Renal cortical epithelial cell (primary cell): ENCODE measurements at places on chromosomes 5 and 9. TPM values are rescaled to one million over a fixed set of nuclear protein-coding genes. Genes with fewer than 3 reads are reported as not detected.

The DMXL1 gene
- 45.5 and 57.0 TPM in 2 replicates for total RNA-seq

The ACTBL2 gene
- 5.6 and 8.0 TPM in 2 replicates for total RNA-seq

The SCGB3A2 gene
- not detected in 2 replicates for total RNA-seq

The PCDHA1 gene
- total RNA-seq, result 0.10 and 0.35 TPM in 2 replicates

The DRD1 gene
- total RNA-seq, result not detected in 2 replicates

The MRPL22 gene
- 17.6 and 36.6 TPM in 2 replicates for total RNA-seq

The CMYA5 gene
- total RNA-seq, result 2.8 TPM in 1 of 2 replicates, not detected in the other

The OLFM1 gene
- total RNA-seq, result 0.15 TPM in 1 of 2 replicates, not detected in the other

The ELAVL2 gene
- 0.15 and 1.2 TPM in 2 replicates for total RNA-seq

The FBXO4 gene
- total RNA-seq, result 11.1 and 18.6 TPM in 2 replicates

GRCh38 chr5:87258507-87258906 is 9.2 kb upstream of the RASA1 start:
- DNase-seq, result no peak

GRCh38 chr5:120207129-120207528 is 257.0 kb upstream of the PRR16 start:
- no peak for DNase-seq

DNA sequence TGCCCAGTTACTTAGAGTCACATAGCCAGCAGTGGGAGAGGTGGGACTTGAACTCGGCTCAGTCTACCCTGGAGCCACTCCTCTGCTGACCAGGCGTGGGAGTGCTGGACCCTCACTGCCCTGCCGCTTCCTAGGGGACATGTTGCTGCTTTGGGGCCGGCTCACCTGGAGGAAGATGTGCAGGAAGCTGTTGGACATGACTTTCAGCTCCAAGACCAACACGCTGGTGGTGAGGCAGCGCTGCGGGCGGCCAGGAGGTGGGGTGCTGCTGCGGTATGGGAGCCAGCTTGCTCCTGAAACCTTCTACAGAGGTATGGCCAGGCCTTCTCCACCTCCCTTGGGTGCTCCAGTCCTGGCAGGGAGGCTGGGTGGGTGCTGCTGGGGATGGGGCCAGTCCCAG is 3.4 kb upstream of the CACFD1 start:
- no peak for DNase-seq

DNA sequence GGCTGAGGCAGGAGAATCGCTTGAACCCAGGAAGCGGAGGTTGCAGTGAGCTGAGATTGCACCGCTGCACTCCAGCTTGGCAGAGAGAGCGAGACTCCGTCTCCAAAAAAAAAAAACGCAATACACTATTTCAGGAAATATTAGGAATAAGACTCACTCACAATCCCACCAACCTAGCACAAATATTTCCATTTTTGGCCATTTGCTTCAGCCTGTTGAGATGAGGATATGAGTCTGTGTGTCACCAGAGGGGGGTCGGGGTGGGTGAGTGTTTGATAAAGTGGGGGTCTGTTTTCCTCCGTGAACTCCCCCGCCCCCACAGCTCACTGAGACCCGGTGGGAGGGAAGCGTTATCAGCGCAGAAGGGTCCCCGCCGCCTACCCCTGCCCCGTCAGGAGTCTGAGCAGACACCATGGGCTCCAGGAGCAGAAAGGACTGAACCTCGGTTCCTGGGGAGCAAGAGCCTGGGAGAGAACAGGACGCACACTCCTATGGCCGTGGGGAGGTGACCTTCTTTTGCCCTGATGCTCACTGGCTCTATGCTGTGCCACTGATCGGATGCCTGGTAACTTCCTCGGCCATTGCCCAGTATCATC is 153.8 kb upstream of the PHYKPL start:
- DNase-seq, result no peak

DNA sequence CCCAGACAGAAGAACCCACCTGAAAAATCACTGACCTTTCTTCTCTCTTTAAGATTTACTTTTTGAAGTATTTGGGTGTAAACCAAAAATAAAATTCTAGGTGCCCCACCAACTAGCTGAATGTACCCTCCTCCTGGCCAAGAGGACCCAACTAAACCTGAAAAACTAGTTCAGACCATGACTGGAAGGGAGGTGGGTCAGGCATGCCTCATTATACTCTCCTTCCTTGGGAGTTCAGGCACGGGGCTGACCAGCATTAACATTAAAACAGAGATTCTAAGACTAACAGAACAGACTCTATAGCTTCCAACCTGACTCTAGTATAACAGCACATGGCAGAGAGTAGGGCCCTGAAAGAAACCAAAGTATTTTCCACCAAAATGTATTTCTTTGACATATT is 61.4 kb downstream of the CERT1 start:
- DNase-seq, result no peak

DNA sequence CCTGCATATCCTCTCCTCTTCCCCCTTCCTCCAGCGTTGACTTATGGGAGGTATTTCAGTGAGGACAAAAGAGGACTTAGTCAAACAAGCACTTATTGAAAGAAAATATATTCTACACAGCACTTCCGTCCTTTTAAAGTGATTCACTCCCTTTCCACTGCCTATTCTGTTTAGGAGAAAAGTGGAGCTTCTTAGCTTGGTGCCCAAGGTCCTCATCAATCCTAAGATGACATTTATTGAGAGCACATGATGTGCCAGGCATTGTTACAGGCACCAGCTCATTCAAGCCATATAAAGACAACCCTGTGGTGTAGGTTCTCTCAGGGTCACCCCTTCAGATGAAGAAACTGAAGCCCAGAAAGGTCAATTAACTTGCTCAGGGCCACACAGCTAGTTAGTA is 95.9 kb downstream of the KCNIP1 start:
- no peak for DNase-seq

GRCh38 chr5:141762790-141763368 is 80.8 kb upstream of the ARAP3 start:
- DNase-seq, result no peak

- DNase-seq, result no peak
Measured at GRCh38 chr9:34514816-34515215, 8.0 kb downstream of the ENHO start.

GRCh38 chr5:60830581-60831127 is 13.4 kb downstream of the ELOVL7 start:
- no peak for DNase-seq

DNA sequence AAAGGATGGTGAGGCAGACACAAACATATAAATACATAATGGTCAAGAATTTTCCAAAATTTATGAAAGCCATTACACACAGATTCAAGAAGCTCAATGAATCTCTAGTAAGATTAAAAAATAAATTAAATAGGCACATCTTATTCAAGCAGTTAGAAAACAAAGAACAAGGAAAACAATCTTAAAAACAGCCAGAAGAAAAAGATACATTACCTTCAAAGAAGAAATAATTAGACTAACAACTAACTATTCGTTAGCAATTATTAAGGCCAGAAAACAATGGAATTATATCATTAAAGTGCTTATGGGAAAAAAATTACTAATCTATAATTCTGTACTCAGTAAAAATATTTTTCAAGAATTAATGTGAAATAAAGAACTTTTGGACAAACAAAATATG is 593.1 kb downstream of the EBF1 start:
- DNase-seq, result no peak

DNA sequence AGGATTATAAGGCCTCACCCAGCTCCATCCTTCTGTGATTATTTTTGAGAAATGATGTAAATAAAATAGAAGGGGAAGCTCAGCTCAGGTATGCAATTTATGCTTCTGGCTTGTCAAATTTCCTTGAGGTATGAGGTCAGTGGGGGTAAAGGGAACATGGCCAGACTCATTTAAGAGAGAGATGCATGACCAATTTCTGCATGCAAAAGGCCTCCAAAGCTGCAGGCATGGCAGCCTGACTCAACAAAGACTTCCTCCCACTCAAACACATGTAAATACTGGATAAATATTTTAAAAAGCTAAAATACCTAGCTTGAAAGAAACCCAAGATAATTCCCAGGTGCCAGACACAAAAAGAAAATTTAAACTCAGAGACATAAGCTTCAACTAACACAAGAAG is 101.4 kb upstream of the SLC1A3 start:
- DNase-seq, result peak; percentile 40

DNA sequence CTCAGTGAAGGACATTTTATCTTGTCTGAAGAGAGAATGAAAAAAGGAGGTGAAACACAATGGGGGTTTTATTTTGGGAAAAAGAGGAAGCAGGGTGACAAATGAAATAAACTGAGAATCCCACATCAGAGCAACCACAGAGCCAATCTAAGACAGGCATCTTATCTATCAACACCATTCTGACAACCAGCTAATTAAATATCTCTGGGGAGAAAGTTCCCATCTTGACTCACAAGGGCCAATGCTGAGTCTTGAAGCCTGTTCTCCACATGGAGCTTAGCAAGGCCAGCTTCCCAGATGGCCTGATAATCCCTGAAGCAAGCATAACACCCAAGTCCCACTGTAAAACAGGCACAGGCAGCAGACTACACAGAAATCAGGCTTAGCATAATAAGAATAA is 30.4 kb downstream of the DPYSL3 start:
- no peak for DNase-seq

- DNase-seq, result no peak
Measured at GRCh38 chr9:131728961-131729360, 10.9 kb downstream of the RAPGEF1 start.

DNA sequence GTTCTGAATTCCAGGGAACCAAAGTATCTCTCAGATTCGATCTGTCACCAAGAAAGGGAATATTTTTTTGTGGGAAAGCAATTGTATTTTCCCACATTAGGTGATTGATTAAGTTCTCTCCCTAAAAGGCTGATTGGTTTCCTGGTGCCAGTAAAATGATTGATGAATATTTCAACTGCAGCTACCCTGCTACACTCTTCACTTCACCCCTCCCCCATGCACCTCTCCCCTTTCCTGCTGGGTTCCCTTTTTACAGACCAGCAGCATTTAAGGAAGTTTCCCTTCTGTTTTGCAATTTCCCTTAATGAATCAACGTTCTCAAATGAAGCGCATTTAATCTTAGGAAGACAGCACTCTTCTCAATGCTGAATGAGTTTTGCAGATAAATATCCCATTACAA is 13.1 kb downstream of the NR6A1 start:
- DNase-seq, result no peak

- DNase-seq, result no peak
Measured at GRCh38 chr5:67166460-67167285, 29.9 kb downstream of the CD180 start.
